ENCODE measurements at places on chromosomes 6 and 20. TPM values are rescaled to one million over a fixed set of nuclear protein-coding genes. Genes with fewer than 3 reads are reported as not detected.

Gene ADNP
- 43.8 TPM for total RNA-seq

Gene MRPL14
- total RNA-seq: 69.7 TPM

Gene ARMH2
- total RNA-seq: not detected

Gene HLA-DQB1
- not detected for total RNA-seq

Gene IFT52
- 32.5 TPM for total RNA-seq

Gene SDHAF4
- total RNA-seq: 3.8 TPM

Data from A549 treated with DMSO at 1 μM for 4 hours (cell line).